ENCODE measurements at places on chromosomes 5 and 9.

GRCh38 chr5:143106174-143106573, 297.3 kb downstream of the NR3C1 start:
- no peak for DNase-seq

DNA sequence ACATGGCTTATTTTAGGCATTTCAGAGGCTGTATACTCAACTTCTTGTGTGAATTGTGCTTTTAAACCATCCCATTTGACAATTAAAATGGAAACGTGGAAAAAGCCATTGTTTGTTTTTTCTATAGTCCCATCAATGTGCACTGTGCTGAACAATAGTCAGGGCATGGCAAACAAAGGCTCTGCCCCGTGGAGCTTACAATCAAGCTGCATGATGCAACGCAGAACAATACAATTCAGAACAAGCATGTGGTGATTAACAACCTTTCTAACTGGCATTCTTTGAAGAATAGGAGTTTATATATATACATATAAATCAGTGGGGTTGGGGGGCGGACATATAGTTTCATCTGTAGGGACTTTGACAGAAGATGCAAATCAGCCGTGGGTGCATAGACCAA, 2125.4 kb upstream of the WWC1 start:
- peak; percentile 87 for DNase-seq

DNA sequence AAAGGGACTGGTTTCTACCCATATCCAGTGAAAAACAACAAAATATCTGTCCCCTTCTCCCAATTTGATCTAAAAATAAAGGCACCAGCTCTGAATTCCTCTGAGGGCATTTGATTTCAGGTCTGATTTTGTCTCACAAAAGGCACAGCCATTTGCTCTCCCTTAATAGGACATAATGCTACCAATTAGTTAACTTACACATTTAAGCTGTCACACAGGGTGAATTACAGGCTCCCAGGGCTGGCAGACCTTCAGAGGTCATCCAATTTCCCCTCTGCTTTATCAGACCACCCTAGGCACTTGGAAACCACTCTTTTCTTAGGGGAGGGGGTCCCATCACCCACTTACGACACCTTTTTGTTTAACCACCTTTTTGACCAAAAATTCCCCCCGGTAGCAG, 319.9 kb downstream of the SPOCK1 start:
- DNase-seq: no peak

DNA sequence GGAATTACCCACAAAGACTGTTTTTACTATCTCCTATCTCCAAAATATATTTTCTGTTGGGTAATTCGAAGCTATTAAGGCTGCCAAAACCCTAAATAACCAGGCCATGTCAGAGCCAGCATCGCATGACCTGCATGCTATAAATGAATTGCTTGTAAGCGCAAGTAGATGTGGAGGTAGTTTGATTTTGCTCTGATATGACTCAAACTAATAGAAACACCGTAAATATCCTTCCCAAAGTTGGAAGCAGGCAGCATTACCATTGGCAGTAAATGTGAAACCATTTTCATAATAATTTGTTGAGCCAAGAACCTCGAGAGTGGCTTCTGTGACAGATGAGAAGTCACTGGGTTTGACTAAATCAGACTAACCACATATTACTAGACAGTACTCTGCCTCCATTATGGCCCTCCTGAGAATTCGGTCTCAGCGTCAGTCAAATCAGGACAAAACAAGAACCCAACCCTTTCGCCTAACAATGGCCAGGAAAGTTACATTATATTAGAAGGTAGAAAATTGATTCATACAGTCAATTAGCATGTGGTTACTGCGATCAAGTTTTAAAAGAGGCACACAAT, 289.8 kb downstream of the SPOCK1 start:
- no peak for DNase-seq

DNA sequence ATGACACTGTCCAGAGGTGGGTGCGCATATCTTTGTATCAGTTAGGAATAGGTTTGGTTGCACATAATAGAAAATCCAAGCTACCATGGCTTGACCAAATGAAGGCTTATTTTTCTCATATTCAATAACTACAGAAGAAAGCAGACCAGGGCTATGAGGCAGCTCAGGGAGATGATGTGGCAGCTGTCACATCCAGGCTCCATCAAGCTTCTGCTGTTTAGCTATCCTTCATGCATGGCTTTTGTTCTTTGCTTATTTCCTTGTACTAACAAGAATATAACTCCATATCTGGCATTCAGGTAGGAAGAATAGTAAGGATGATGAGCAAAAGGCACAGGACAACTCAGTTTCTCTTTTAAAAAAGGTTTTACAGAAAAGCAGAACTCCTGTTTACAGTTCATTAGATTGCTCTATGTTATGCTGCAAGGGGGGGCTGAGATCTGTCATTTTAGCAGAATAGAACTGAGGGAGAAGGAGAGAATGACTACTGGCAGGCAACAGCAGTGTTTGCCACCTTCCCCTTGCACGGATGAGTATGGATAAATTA, 336.1 kb downstream of the MLLT3 start:
- DNase-seq: no peak

- no peak for DNase-seq
Observed at GRCh38 chr5:149134778-149135500, 6.4 kb upstream of the ABLIM3 start.

- no peak for DNase-seq
Observed at GRCh38 chr5:106415541-106415940, 1255.2 kb downstream of the EFNA5 start.

DNA sequence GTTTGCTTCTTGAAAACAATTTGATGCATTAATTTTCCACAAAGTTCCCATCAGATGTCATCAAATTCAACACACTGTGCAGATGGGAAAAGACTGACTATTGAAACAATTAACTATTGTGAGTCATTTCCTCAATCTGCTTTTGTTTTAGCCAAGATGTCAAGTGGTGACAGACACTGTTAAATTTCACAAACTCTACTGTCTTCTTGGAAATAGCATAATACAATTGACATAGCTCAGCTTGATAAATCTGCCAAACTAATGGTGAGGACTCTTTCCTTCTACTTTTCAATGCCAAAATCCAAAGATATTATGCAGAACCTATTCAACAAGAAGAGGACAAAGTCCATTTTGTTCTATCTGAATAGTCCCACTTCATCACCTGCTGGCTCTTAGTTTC, 242.3 kb downstream of the CAAP1 start:
- no peak for DNase-seq

- DNase-seq: no peak
Observed at GRCh38 chr9:105415662-105415980, 32.2 kb upstream of the FSD1L start.

DNA sequence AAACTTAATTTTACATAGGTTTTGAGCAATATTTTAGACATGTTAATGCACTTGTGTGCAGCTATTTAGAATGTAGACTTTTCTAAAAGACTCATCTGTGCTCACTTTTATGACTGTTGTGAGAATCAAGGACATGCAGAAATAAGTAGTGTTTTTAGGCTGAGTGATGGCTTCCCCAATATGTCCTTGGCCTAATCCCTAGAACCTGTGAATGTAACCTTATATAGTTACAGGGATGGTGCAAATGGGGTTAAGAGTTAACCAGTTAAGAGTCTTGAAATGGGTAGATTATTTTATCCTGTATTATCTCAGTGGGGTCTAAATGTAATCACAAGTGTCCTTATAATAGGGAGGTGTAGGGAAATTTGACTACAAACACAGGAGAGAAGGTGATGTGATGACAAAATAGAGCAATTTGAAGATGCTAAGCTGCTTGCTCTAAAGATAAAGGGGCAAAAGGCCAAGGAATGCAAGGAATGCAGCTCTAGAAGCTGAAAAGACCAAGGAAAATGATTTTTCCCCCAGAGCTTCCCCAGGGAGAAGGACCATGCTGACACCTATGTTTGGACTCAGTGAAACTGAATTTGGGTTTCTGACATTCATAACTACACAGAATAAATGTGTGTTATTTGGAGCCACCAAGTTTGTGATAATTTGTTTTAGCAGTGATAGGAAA, 298.0 kb upstream of the PAPPA start:
- DNase-seq: no peak

DNA sequence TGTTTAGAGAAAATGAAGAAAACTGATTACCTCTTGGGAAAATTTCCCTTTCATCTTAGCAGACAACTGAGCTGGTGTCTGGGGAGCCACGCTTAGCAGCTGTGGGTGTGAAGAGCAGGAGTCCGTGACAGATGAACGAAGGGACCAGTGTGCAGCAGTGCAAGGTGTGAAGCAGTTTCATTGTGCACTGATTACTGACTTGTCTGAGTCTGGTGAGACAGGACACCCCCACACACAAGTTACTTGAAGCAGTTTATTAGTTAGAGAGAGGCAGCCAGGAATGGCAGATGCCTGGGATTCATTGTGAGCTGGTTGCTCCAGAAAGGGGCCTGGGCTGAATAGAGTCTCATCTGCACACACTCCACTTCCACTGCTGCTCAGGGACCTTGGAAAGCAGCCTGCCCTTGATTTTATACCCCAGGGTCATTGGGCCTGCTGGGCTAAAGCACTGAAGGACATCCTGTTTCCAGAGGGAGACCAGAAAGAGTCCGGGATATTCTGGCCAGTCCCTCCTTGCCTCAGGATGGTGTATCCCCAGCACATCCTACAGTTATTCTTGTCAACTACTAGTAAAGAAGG, 47.4 kb downstream of the FBXL7 start:
- DNase-seq: no peak

- DNase-seq: no peak
Observed at GRCh38 chr9:121855476-121855875, 204.0 kb downstream of the DAB2IP start.

GRCh38 chr5:32017692-32018367, 156.3 kb downstream of the GOLPH3 start:
- DNase-seq: no peak

GRCh38 chr9:79259858-79260257, 311.9 kb upstream of the TLE4 start:
- DNase-seq: no peak

DNA sequence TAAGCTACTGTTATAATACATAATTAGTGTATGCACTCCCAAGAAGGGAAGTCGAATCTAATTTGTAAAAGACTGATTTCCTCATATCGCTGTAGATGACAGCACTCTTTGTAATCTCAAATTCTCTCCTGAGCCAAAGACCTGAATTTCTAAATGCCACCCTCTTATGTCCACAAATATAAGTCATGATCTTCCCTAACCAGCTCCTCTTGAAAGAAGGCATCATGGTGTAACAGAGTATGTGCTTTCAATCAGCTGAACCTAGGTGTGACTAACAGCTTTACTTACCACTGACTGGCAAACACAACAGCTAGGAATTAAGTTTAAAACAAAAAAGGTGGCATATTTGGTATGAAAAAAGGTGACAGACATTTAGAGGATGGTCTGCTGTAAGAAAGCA, 34.0 kb upstream of the CTNNAL1 start:
- DNase-seq: no peak

DNA sequence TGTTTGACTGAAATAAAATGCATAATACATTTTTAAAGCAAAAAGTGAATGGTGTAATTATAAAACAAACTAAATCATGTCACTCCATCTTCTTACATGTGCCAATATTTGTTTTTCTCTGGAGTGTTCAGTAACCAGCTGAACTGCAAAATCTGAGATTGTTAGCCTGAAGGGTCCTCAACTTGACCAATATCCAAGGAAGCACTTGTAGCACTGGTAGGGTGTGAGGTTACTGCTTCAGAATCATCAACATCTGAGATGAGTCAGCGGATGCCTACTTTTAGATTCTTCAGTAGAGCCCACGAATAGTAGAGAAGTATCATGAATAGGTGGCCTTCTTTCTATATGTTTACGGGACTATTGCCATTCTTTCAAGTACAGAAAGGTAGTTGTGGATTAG, 226.7 kb downstream of the TLE4 start:
- no peak for DNase-seq

DNA sequence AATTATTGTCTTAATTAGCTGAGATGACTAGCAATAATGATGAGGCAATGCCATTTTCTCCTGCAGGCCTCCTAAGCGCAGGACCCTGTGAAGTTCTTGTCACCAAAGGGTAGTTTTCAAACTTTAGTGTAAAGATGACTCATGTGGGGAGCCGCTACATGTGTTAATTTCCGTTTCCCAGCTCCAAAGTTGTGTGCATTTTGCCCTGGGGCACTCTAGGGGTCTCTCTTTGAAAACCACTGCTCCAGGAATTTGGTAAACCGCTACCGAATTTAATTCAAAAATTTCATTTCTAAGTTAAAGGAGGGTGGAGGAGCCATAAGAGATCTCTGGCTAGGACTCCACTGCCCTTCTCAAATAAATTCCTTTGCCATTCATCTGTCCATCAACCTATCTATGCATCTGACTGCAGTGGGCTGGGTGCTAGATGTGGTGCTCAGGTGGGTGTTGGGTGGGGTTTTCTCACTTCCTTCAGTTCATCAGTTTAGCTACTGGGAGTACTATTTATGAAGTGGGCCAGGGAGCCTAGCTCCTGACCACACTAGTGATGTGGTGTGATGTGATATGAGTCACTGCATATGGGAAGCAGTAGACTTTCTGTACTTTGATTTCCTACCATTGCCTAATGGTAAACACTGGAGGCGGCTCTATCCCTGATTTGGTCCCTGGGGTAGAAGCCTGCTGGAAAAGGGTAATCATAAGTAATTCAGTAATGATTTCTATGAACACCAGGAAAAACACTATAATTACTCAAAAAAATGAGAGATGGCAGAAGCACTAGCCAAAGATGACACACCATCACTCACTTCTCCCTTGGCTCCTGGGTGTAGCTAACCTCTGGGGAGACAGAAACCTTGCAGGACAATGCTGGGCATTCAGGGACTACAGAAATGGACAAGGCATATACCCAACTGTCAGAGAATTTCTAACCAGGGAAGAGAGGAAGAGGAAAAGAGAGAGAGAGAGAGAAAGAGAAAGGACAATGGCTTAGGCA, 4.0 kb upstream of the ZSWIM6 start:
- no peak for DNase-seq

DNA sequence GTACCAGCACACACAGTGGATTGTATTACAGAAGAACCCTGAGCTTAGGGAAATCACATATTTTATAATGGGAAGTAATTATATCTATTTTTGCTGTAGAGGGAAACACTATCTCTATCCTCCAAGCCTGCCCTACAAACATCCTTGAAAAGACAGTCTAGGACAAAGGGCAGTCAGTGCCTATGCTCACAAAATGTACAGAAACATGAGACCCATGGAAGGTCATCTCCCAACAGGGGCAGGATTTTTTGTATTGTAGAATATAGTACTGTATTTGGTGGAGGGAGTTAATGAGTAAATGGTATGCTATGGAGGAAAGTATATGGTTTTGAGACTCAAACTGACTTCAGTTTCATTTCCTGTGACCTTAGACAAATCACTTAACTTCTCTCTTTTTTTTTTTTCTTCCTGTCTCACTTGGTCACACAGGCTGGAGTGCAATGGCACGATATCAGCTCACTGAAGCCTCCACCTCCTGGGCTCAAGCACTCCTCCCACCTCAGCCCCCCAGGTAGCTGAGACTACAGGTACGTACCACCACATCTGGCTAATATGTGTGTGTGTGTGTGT, 5.8 kb upstream of the RAB14 start:
- no peak for DNase-seq

- no peak for DNase-seq
Observed at GRCh38 chr5:67648201-67648671, 451.6 kb upstream of the CD180 start.

GRCh38 chr9:15349892-15350761, 43.1 kb upstream of the TTC39B start:
- no peak for DNase-seq

GRCh38 chr5:96530901-96531300, 97.9 kb upstream of the PCSK1 start:
- no peak for DNase-seq

All from NCI-H2081 treated with DMSO at 0.1 percent for 48 hours (cell line).